ENCODE measurements at places on chromosomes 2 and 18.

DNA sequence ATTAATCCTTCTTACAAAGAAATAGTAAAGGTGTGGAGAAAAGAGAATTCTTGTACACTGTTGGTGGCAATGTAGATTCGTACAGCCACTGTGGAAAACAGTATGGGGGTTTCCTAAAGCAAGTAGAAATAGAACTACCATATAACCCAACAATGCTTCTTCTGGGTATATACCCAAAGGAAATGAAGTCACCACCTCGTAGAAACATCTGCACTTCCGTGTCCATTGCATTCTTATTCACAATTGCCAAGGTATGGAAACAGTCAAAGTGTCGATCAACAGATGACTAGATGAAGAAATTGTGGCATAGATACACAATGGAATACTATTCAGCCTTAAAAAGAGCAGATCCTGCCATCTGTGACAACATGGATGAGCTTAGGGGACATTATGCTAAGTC lies 93.4 kb upstream of the TGIF1 start:
- DNase-seq = no peak

DNA sequence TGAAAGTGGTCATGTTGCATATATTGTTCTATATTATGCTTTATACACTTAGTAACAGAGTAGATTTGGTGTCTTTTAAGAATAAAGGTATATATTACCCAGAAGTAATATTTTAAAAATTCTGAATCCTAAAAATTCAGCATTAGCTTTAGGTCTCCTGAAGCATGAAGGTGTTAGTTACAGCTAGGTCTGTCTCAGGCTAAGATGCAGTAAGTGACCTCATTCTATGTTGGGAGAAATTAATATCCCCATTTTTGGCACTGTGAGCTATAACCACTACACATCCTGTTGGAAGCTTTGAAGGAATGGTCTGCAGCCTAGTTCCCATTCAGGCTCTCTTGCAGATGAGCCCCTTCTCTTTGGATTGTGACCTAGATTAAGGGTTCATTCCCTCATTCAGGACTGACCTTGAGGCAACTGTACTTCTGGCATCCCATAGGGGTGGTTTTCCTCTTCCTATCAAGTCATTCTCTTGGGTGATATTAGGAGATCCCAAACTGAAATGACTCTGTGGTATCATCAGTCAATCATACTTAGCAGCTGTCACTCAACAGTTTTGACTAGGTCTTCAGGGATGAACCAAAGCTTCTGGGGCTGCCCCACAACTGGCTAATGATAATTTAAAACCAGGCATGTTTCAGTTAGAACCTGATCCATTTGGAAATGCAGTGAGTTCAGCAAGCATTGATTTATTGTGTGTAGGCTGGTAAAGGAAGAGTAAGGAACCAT lies 117.7 kb downstream of the GPD2 start:
- no peak for DNase-seq

- DNase-seq = no peak
Measured at GRCh38 chr2:226873051-226873620, 37.3 kb downstream of the RHBDD1 start.

DNA sequence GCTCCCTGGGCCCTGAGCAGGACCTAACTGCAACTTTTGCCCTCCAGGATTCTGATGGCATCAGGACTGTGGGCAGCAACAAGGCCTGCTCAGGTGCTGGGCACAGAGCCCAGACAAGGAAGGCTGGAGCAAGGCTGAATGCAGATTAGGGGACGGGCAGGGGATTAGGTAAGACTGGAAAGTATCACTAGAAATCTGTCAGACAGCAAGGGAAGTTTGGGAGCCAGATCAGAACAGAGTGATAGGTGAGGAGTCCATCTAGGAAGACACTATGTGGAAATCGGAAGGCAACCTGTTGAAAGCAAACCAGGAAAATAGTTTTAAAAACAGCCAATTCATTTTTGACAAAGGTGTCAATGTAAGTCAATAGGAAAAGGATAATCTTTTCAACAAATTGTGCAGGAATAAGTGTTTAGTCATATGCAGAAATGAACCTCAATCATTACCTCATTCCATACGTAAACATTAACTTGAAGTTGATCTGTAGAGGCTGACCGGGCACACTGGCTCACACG lies 56.4 kb upstream of the STPG4 start:
- no peak for DNase-seq

- DNase-seq = no peak
Measured at GRCh38 chr2:233702238-233702637, 9.5 kb downstream of the UGT1A6 start.

- no peak for DNase-seq
Measured at GRCh38 chr2:164562666-164563065, 58.6 kb downstream of the GRB14 start.

- DNase-seq = peak; percentile 2
Measured at GRCh38 chr2:126886211-126886915, 12.3 kb upstream of the TEX51 start.

GRCh38 chr2:117936871-117937428 lies 76.9 kb downstream of the CCDC93 start:
- no peak for DNase-seq

DNA sequence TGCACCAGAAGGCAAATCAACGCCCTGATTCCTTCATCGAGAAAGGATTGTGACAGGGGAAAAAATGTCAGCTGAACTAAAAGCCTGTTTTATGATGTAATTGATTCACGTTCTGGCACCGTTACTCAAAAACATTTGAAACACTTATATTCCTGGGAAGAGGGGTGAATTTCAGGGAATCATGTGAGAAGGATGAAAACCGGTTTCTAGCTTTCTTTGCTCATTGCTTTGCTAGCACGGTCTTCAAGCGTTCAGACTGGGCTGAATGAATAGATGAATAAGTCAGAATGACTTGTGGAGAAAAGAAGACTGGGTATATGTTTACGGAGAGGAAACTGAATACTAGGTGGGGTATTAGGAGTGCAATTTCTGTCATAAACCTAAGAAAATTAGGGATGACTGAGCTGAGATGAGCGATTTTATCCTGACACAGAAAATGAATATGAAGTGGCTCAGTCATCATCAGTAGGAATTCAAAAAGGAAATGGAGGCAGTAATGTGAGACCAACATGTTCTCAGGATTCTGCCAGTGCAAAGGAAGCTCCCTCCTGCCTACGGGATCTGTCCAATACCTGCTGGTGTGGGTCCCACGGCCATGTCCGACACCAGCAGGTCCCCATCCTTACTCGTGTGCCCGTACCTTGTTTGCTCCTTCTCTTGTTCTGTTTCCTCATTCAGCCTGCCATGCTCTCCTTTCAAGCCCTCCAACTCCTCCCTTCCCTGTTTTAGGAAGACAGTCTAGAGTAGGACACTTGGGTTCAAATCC lies 124.7 kb upstream of the ARL5A start:
- no peak for DNase-seq

- DNase-seq = no peak
Measured at GRCh38 chr18:7458884-7459283, 108.2 kb upstream of the PTPRM start.

DNA sequence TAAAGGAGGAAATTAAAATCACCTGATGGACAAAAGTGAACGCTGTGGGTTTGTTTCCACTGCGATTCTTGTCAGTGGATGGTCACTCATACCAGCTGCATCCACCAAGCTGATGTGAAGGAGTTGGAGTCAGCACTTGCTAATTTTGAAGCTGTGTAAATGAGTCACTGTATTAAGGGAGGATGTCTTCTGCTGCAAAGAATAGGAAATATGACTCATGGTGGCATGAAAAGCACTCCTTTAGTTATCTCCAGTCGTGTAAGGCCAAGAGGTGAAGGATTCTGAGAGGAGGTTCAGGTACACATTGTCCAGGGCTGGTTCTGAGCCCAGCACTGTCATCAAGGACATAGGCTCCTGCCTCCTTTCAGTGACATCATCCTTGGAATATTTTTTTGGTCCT lies 71.7 kb upstream of the SKOR2 start:
- DNase-seq = no peak

- DNase-seq = no peak
Measured at GRCh38 chr2:100778637-100779450, 41.1 kb upstream of the NPAS2 start.

GRCh38 chr2:170813611-170814532 lies 2.8 kb upstream of the GAD1 start:
- DNase-seq = no peak

DNA sequence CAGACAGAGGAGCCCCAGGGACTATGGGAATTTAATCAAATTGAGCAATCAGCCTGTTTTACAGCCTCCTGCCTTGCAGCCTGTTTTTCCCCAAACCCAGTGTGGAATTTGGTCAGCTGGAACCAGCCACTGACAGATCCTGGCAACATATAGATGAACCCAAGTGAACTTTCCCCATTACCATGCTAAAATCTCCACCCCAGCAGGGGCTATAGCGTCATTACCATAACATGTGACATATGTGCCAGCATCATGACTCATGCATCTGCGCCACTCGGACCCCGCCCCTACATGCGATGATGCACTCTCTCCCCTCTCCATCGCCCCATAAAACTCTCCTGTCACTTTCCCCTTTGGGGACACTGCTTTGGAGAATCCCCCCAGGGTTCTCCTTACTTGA lies 17.3 kb upstream of the FEZ2 start:
- no peak for DNase-seq

- DNase-seq = no peak
Measured at GRCh38 chr2:197975931-197976519, 171.6 kb downstream of the PLCL1 start.

DNA sequence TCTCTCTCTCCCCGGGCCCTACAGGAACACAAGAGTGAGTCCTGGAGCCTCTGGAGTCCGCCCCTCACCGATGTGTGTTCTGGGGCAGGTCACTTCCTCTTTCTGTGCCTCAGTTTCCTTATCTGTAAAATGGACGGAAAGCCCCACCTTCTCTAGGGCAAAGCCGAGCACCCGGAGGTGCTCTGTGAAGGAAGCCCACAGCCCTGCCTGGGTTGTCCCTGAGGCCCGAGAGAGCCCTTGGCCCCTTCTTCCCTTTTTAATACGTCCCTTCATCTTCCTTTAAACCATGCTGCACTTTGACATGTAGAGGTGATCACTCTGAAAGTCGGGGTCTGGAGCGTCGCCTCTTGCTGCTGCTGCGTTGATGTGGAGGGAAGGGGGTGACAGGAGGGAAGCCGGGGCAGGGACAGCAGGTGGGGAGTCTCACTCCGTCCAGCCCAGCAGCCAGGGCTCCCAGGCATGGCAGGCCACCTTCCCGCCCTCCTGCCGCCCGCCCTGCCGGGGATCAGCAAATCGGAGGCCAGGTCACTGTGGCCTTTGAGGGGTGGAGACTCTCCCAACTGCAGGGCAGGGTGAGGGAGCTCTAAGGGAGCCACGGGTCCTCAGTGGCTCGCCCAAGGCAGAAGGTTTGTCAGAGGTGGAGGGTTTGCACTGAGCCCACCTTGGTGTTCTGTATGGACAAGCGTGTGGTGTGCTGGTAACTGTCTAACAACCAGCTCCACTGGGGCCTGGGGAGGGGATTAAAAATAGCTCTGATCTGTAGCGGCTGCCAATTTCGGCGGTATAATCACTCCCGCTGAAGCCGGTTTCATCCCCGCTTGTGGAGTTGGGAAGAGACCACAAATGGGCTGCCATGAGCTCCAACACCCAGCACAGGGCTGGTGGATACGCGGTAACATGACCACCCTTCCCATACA lies 135.9 kb upstream of the ID2 start:
- no peak for DNase-seq

GRCh38 chr2:61405813-61406212 lies 65.1 kb downstream of the USP34 start:
- DNase-seq = no peak

DNA sequence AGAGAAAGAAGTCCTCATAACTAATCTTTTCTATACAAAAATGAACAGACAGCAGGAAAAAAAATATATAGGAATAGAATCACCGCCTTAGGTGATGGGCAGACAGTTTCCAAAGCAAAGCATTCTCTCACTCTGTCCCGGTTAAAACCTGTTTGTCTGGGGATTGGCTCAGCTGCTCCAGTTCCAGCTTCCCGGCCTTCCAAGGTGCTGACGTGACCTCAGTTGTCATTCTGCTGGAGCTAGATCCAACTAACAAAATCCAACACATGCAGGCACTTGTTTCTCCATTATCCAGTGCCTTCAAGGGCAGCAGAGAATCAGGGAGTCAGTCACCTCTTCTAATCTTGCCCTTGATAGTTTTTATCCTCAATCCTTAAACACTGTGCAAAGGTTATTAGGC lies 52.8 kb downstream of the IKZF2 start:
- no peak for DNase-seq

- no peak for DNase-seq
Measured at GRCh38 chr2:222851956-222852617, 8.7 kb upstream of the ACSL3 start.

GRCh38 chr2:238695538-238695937 lies 152.3 kb upstream of the TWIST2 start:
- no peak for DNase-seq

DNA sequence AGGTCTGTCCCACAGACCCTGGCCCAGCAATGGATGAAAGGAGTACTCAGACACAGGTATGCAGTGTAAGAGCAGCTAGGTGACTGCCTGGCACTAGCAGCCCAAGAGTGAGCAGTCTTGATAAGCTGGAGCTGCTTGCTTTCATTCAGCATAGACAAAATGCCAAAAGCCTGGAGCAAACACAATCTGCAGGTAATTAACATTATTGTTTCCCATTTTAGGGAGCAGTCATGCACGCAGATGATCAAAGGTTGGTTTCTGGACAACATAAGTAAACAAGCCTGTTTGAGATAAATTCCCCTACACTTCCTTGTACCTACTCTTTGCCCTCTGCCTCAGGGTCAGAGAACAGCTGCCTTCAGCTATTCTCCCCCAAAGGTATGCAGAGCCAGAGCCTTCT lies 73.7 kb upstream of the MSTN start:
- DNase-seq = no peak

DNA sequence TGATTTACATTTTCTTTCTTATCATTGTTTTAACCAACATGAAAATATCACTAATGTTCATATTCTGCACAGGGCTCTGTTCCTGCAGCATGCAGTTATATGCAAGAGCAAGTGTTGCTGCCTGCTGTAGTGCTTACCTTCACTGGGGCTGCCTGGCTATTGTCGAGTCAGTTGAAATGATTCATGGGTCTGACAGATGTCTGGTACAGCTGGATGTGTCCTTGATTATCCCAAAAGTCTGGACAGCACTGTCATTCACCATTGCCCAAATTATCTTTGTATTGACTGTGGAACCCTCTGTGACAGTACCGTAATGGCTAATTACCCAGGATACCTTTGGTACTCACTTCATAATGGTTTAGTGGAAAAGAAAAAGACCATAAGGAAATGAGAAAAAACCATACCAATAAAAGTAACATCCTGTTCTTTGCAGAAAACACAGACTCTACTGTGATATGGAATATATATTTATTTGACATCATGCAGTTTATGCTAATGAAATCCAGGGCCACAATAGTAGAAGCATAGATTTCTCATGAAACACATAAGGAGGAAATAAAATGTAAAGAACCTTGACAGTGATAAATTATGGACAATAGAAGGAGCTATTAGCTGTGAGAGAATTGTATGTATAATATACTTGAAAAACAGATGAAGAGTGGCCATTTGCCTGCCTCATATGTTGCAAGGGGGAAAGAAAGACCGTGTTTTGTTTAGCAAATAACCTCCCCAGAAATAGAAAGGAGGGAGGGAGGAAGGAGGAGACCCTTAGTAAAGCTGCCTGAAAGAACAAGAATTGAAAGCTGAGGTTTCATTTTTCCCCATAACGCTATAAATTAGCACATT lies 249.8 kb upstream of the ATP5MC3 start:
- DNase-seq = no peak
